ENCODE measurements at places on chromosomes 13 and 19.

- DNase-seq, result no peak
These were observed 603 bp downstream of the TM9SF2 start for GRCh38 chr13:99501848-99502301.

DNA sequence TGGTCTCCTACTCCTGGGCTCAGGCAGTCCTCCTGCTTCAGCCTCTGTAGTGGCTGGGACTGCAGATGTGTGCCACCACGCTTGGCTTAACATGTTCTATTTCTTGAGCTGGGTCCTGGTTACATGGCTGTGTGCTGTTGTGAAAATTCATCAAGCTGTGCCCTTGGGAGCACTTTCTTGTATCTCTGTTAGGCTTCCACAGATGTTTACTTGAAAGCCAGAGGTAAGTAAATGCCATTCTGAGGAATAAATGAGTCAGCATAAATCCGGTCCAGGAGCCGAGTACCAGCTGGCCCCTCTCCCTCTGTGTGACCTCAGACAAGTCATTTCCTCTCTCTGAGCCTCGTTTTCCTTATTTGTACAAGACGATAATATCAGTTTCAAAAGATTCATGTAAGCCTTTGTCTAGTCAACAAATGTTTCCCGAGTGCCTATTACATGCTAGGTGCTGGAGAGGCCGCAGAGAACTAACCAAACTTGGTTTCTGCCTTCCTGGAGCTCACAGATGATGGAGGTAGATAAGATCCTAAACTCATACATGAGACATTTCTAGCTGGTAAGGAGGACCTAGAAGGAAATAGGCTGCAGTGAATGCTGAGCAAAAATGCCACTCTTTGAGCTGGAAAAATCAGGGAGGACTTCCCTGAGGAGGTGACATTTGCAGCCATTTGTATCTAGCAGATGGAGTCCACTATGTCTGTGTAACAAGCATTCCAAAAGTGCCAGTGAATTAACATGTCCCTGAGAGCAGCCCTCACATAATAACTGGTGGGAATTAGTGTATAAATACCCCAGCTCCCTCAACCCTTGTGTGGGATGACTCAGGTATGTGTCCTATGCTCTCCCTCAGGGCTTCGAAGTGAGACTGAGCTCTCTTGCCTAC, 2.7 kb upstream of the RASAL3 start:
- no peak for DNase-seq

DNA sequence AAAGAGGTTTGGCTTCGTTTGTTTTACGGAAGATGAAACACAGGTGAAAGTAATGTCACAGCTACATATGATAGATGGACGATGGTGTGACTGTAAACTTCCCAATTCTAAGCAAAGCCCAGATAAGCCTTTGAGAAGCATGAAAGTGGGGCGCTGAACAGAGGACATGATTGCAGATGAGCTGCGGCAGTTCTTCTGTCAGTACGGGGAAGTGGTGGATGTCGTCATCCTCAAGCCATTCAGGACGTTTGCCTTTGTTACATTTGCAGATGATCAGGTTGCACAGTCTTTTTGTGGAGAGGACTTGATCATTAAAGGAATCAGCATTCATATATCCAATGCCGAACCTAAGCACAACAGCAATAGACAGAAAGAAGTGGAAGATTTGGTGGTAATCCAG, 111.5 kb upstream of the DIAPH3 start:
- DNase-seq, result no peak

GRCh38 chr13:107252428-107252827, 684.5 kb upstream of the ARGLU1 start:
- no peak for DNase-seq

DNA sequence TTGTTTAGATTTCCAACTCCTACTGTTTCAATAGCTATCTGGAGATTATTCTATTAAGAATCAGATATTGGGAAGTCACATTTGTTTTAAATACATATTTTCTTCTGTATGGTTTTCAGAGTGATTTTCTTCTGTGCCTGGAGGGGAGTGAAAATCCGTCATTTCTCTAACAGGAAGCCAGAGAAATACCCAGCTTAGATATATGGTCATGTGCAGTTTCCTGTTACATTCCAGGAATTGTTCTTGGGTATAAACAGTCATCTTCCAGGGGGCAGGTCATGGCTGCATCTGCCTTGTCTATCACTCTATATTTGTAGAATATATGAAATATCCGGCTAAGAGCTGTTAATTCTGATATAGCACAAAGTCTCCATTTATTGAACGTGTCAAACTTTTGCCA, 77.5 kb upstream of the MIR17HG start:
- DNase-seq, result no peak

DNA sequence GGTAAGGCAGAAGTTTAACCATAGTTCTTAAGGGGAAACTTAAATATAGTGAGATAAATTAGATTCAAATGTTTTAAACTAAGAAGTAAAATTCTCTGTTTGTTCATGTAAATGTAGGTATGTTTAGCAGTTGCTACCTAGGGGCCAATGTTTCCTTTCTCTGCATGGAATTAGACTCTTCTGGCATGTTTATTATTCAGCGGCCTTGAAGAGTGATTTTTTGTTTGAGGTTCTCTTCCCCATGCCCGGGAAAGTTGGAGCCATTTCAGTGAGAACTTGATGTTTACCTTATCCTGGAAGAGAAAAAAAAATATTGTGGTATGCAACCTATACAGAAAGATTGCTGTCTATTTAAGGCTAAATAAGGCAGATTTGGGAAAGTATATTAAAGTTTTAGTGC, 492.9 kb downstream of the KLF5 start:
- DNase-seq, result no peak

GRCh38 chr13:95754069-95754468, 77.1 kb downstream of the DNAJC3 start:
- DNase-seq, result no peak

GRCh38 chr13:95788100-95788463, 111.1 kb downstream of the DNAJC3 start:
- DNase-seq, result no peak
